ENCODE measurements at places on chromosomes 3 and 15.

- DNase-seq: peak; percentile 5
Measured at GRCh38 chr15:78207641-78208340, 26.6 kb downstream of the ACSBG1 start.

GRCh38 chr15:75733761-75734651 is 21.4 kb upstream of the CSPG4 start:
- no peak for DNase-seq

DNA sequence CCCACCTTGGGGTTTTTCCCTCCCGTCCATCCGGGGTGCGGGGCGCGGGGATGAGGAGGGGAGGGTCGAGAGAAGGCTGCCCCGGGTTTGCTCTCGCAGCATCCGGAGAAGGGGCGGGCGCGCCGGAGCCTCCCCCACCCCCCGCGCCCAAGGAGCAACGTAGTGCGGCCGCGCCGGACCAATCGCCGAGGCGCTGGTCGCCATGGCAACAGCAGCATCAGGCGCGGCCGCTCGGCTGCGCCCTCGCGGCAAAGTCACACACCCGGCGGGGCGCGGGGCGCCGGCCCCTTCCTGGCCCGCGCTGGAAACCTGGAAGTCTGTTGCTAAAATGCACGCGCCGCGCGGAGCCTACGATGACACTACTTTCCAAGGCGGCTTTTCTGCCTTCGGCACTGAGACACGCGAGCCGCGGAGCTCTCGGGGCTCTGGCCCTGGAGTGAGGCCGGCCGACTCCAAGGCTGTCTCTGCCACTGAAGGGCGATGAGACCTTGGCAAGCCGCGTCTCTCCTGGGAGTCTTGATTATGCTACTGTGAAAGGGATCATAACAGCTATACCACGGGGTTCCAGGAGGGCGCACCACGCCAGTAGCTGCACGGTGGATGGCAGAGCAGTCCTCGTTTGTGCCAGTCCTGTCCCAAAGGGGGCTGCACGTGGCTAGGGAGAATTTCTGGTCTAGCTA is at the start of gene IQSEC1:
TSS of gene IQSEC1 (minus strand) at position 104 of the 680 bp plus-strand sequence. CDS start 415 bp downstream, outside the sequence.
- DNase-seq: peak; percentile 71

DNA sequence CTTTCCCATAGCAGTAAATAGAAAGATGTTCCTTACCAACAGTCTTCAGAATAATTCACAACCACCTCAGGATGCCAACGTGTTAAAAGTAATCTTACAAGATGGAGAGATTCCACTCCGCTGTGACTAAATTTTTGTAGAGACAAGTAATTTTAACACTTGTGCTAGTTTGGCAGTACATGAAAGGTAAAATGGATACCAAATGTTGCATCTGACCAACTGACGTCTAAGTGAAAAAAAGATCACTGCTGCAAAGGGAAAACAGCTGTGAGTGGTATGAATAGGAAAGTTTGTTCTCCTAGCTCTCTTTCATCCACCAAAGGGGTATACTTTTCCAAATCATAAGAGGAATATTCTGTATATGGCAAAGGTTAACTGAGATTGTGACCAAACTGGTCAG is 2.6 kb downstream of the SPG21 start:
- DNase-seq: no peak

DNA sequence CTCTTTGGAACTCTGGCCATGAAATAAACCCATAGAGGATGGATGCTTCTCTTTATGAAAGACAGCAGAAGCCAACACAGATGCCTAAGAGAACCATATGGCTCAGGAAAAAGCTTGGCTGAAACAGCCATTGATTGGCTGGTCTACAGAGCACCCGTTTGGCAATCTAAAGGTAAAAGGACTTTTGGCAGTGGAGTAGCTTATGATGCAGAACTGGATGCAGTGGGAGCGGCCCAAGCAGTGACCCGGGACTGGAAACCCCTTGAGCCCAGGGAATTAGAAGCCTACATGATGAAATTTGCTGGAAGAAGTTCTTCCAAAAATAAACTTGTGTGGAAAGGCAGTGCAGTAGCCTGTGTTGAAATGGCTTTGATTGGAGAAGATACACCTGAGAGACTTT is 360.2 kb downstream of the NR2F2 start:
- no peak for DNase-seq

DNA sequence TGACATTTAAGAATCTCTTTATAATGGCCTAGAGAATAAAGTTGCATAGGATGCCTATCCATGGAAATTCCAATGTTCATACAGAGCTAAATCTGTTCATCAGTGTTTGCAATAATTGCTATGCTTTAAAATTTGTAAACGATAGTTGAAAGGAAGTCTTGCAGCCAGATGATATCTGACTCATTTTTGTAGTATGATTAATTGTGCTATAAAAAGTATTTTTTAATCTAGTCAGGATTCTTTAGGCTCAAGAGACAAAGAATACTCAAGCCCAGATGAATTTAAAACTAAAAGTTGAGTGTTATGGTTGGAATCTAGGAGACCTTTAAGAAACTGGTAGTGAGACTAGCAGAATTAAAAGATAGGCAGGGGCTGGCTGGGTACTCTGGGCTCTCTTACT is 50.5 kb downstream of the SUCNR1 start:
- DNase-seq: no peak

DNA sequence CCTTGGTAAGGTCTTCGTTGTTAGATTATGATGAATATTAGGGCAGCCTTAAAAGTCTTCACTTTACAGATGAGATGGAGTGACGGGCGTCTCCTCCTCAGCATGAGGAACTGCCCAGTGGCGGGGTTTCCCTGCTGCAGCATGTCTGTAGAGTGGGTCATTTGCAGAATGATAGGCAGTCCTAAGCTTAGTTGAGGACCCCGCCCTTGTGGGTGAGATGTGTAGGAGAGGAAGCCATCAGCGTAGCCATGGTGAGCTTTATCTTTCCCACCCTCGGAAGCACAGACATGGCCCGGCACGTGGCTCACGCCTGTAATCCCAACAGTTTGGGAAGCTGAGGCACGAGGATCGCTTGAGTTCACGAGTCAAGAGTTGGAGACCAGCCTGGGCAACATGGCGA is 877 bp downstream of the NIT2 start:
- peak; percentile 18 for DNase-seq

DNA sequence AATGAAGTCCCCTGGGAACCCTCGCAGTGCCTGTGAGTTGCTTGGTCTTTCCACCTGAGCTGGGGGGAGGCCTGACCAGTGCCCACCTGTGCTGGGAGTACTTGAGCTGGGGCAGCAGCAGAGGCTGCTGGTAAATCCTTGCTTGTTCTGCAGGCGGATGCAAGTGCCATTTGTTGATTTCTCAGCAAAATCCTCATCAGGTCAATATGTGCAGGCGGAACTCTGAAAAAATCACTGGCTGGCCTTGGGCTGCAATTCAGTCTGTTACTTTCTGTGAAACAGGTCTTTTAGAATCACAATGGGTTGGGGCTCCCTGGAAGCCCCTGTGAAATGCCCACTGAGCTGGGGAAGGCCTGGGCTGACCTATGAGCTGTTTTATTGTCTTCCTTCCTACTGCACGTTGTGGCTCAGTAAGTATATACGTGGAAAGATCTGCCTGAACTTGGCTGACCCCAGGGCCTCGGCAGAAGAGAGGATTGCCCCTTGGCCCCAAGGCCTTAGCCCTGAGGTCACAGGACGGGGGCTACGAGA is 182.0 kb upstream of the RGMA start:
- no peak for DNase-seq

- peak; percentile 87 for DNase-seq
Measured at GRCh38 chr15:65580287-65580686, 30.6 kb downstream of the INTS14 start.

DNA sequence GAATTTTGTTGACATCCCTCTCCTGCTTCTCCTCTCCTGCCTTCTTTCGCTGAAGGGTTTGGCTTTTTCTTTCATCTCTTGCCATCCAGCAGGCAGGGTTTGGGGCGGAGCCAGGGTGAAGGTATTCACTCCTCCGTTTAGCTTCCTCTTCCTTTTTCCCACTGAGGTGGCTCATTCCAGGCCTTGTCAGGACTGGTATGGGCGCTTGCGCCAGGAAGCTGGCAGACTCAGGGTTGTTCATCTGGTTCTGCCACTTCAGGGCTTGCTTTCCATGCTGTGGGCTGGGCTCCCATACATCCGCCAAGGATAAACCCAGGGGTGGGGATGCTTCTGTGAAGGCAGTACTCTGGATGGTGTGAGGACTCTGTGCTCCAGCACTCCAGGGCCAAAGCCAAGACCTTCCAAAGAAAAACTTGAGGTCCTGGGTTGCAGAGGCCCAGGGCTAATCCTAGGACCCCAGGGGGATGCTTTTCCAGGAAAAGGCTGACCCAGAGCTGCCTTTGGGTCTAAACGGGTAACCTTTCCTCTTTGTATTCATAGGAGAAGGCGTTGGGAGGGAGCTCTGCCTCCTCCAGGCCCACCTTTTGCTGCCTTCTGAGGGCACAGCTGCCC is 7.7 kb upstream of the AMOTL2 start:
- DNase-seq: no peak

DNA sequence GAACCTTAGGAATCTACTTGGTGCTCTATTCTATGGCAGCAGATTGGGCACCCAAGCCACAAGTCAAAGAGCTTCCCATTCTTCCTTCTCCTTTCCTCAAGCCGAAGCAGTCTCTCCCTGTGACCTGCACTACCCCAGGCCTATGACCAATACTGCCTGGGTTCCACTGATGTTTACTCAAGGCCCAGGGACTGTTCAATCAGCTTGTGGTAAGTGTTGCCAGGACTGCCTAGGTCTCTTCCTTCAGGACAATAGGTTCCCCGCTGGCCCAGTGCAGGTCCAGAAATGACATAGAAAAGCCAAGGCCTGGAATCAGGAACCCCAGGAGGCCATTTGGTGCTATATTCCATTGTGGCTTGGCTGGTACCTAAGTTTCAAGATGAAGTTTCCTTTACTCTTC is 397.9 kb downstream of the ZIC4 start:
- peak; percentile 7 for DNase-seq

DNA sequence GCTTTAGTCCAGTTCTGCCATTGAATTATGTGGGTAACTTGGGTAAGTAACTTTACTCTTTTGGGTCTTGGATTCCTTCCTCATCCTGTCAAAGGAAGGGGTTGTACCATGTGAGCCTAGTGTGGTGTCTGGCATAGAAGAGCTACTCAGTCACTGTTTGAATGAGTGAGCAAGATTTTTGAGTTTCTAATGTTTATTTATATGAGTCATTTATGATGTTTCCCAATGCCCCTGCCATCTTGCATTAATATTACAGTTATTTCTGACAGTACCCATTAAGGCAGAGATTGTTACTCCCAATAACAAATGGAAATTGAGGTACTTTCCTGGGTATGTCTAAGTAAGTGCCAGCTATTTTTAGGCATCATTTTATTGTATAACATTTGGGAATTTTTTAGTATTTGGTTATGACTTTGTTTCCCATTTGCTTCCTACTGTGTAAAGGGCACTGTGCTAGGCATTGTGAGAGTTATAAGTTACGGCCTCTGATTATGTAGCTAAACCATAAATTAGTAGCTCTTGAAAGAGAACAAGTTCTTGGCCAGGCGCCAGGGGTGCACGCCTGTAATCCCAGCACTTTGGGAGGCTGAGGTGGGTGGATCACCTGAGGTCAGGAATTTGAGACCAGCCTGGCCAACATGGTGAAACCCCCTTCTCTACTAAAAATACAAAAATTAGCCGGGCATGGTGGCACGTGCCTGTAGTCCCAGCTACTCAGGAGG is 23.5 kb downstream of the NR1D2 start:
- DNase-seq: peak; percentile 19

DNA sequence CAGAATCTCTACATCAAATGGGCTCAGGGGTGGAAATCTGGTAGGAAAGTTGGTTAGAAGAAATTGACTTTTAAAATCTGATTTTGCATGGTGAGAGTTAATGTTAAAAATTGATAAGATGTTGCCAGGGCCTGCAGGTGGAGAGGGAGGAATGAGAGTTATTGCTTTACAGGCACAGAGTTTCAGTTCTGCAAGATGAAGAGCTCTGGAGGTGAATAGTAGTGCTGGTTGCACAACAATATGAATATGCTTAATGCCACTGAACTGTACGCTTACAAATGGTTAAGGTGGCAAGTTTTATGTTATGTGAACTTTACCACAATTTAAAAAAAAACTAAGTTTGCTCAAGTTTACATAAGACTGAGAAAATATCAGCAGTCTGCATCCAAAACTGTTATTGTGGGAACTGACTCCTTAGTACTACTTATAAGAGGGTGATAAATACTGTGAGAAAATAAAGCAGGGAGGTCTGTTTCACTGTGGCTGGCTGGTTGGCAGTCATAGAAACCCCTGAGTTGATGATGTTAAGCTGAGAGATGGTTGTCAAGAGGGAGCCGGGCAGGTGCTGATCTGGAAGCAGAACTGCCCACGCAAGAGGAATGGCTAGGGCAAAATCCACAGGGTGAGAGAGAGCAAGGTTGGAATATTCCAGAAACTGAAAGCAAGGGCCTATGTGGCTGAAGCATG is 144.9 kb downstream of the EDEM1 start:
- DNase-seq: no peak

DNA sequence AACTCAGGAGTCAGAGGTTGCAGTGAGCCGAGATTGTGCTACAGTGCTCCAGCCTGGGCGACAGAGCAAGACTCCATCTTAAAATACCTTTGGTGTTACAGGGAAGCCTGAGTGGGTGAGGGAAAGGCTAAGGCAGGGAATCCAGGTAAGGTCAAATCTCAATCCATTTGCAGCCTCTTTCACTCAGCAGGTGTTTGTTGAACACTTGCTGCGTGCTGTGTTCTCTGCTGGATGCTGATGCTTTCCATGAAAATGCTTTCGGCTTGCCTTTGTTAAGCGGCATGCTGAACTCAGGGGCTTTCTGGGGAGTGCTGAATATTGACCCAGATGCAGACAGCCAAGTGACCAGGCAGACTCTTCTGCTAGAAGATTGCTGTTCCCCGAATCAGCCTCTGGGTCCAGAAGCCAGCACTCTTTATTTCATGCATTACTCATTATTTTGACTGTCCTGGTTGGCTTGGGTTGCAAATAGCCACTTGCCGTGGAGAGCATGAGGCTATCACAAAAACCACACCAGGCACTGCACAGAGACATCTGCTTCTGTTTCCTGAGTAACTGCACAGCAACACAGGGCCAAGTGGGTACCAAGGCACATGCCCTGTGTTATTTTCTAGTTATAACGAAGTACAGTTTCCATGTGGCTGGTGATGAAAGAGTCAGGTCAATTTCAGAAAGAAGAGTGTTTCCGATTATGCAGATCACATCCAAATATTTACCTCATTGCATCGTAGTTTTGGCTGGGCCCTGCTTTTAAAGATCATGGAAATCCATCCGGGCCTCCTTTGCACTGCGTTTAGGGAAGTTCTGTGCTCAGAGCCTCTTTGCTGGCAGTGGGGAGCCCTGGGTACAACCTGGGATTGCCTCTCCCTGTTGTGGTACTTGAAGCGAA is 88.6 kb downstream of the THSD4 start:
- peak; percentile 62 for DNase-seq

Data from AG20443 (cell line).